Stimulated activated CD8-positive, alpha-beta memory T cell treated with anti-CD3 and anti-CD28 coated beads, Interleukin-15, amount 100 ng/mL, for 1 hour (primary cell): ENCODE measurements at places on chromosomes 7 and 10.

- no peak for DNase-seq
Measured at GRCh38 chr7:157979636-157980340, 607.8 kb downstream of the PTPRN2 start.

DNA sequence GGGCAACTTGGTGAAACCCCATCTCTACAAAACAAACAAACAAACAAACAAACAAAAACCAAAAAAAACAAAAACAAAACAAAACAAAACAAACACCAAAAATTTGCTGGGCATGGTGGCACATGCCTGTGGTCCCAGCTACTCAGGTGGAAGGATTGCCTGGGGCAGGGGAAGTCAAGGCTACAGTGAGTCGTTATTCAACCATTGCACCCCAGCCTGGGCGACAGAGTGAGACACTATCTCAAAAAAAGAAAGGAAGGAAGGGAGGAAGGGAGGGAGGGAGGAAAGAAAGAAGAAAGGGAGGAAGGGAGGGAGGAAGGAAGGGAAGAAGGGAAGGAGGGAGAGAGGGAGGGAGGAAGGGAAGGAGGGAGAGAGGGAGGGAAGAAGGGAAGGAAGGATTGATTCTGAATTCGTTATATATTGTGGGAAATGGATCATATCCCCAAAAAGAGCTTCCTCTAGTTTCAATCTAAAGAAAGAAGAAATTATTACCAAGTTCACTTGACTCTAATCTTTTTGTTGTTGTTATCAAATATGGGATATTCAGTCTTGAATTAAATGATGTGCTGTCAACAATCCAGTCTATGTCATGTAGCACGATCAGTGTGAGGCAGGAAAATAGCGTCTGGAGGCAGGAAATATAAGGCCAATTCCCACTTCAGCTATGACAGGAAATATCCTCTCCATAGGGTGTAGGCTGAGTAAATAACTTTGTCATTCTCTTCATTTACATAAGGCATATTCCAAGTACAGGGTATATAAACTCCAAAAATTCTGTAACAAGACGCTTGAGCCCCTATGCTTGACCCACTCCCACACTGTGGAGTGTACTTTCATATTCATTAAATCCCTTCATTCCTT is 26.2 kb upstream of the TRIM24 start:
- no peak for DNase-seq

- no peak for DNase-seq
Measured at GRCh38 chr10:3992382-3993178, 207.6 kb upstream of the KLF6 start.

- DNase-seq: no peak
Measured at GRCh38 chr7:13713092-13713491, 276.4 kb downstream of the ETV1 start.

DNA sequence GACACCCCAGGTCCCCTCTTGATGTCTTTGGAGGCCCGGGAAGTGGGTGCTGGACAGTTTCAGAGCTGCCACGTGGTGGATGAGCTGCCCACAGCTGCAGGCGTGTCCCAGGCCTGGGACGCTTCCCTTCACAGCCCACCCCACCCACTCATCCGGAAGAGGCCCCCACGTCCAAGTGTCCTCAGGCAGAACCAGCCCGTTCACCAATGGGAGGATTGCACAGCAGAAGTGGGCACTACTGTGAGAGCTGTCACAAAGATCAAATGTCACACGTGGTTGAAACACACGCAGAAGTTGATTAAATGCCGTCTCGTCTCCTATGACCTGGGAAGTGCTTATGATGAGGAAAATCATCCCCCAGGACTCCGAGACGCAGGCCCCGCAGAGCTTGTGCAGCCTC is 52.9 kb downstream of the STK32C start:
- no peak for DNase-seq

GRCh38 chr7:149544028-149544427 is 46.4 kb upstream of the ZNF746 start:
- DNase-seq: no peak

- DNase-seq: no peak
Measured at GRCh38 chr7:103445228-103446048, 569 bp downstream of the SLC26A5 start.

DNA sequence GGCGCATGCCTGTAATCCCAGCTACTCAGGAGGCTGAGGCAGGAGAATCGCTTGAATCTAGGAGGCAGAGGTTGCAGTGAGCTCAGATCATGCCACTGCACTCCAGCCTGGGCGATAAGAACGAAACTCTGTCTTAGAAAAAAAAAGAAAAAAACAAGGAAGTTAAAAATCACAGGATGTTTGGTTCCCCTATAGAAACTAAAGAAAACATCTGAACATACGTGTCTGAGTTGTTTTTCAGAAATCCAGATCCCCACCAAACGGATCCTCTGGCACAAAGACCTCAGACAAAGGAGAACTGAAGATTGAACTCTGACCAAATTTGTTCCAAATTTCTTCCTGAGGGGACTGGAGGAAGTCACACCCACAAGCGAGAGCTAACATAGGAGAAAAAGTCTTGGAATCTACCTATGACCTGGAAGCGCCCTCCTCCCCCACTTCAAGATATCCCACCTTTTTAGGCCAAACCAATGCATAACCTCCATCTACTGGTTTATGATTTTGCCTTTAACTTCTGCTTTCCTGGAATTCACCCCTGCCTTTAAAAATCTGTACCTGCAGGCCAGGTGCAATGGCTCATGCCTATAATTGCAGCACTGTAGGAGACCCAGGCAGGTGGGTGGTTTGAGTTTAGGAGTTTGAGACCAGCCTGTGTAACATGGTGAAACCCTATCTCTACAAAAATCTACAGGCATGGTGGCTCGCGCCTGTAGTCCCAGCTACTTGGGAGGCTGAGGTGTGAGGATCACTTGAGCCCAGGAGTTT is 19.7 kb upstream of the SIRT1 start:
- no peak for DNase-seq

DNA sequence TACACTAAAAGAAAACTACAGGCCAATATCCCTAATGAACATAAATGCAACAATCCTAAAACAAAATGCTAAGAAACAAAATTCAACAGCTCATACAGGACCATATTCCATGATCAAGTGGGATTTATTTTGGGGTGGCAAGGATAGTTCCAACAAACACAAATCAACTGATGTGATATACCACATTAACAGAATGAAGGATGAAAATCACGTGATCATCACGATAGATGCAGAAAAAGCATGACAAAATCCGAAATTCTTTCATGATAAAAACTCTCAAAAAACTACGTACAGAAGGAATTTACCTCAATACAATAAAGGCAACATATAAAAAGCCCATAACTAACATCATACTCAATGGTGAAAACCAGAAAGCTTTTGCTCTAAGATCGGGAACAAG is 124.0 kb downstream of the RELN start:
- no peak for DNase-seq

DNA sequence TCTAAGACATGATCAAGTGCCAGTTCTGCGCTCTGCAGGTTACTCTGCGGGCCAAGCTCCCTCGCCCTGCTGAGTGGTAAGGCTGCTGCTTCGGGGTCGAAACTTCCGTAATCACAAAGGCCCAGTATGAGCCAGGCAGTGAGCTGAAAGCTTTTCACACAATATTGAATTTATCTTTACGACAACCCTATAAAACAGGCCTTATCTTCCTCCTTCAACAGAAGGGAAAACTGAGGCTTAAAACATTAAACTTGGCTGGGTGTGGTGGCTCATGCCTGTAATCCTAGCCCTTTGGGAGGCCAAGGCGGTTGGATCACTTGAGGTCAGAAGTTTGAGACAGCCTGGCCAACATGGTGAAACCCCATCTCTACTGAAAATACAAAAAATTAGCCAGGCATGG is 83.3 kb downstream of the FAM107B start:
- DNase-seq: no peak

GRCh38 chr7:94525923-94526322 is 16.3 kb downstream of the CASD1 start:
- no peak for DNase-seq

DNA sequence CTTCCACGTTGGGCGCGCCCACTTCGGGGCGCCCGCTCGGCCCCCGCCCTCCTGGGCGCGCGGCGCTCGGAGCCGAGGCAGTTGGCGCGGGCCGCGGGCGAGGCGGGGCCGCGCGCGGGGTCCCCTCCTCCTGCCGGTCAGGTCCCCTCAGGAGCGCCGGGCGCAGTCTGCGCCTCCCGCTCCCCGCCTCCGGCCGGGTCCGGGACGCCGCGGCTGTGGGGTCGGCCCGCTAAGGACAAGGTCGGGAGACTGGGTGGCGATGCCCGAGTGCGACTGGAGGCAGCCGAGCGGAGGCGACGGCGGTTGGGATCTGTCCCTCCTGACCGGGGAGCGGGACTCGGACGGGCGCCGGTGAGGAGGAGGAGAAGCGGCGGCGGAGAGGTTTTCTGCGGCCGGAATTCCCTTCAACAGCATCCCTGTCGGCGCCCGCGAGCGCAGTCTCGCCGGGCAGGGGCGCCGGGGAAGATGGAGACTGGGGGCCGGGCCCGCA is at the start of gene ATRNL1:
Gene ATRNL1 (plus strand): TSS at position 80 of the 490 bp plus-strand sequence. CDS start 386 bp downstream, at position 466.
- no peak for DNase-seq

DNA sequence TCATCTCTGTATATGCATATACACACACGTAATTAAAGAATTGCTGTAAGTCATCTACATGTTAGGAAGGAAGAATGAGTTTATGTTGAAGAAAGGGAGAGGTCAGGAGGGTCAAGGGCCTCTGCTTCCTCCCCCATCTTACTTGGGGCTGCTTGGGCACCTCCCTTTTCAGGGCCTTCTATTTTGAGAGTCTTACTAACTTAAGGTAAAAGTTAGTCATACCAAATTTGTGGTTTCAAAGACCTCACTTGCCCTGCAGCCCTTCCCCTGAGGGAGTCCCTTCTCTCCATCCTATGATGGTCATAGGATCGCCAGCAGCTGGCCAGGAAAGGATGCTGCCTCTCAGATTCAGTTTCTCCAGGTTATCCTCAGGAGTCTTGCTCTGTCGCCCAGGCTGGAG is 2.6 kb downstream of the PLEKHS1 start:
- DNase-seq: no peak

GRCh38 chr10:99329304-99329553 is at the start of gene CNNM1:
Gene CNNM1 (plus strand): TSS chr10:99329356. CDS start chr10:99329388, 32 bp downstream.
- DNase-seq: no peak

- DNase-seq: no peak
Measured at GRCh38 chr10:24385776-24386175, 176.8 kb downstream of the KIAA1217 start.

DNA sequence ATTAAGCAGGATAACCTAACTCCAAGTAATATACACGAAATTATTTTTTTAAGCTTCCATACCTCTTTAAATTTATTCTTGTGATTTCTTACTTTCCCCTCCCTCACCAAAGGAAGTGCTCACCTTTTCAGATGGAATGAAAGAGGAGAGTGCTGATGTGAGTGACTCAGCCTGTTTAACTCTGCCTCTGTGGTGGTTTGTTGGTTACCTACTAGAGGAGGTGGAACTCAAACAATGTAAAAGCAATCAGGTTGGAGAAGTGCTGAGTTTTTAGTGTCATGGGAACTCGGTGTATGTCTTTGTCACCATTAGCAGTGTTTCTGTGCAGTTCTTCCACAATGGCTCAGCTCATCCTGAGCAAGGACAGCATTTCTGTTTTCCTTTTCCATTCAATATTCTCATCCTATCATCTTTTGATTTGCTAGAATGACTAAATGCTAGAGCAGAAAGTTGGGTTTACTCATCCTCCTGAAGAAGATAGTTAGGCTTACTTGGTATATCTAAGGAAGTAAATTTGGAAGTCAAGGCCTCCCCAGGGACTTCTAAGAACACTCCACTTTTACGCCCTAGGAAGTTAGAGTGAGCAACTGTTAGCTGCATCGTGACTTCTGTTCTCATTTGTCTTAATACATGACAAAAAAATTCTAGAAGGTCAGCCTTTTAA is 6.0 kb downstream of the ADD3 start:
- no peak for DNase-seq

DNA sequence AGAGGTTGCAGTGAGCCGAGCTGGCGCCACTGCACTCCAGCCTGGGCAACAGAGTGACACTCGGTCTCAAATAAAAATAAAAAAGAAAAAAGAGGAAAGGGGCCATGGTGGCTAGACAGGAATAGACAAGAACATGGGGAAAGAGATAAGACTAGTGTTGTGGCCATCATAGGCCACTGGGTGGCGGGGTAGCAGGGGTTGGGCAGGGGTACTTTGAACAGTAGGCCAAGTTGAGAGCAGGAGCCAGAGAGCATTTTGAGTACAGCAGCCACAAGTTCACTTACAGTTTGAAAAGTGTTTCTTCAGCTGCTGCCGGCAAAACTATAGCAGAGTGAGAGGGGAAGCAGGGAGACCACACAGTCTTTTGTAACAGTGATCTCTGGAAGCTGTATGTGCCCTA is 656.0 kb downstream of the CNTNAP2 start:
- no peak for DNase-seq
